Activated T-helper 1 cell treated with anti-CD3 and anti-CD28 coated beads, Interleukin-2, amount 50 U/mL, for 16 hours (primary cell): ENCODE measurements at places on chromosomes 5 and 9.

- no peak for DNase-seq
Observed at GRCh38 chr5:177093803-177094202, 7.1 kb downstream of the FGFR4 start.

GRCh38 chr5:55407059-55407684 is 99.4 kb downstream of the MTREX start:
- no peak for DNase-seq

DNA sequence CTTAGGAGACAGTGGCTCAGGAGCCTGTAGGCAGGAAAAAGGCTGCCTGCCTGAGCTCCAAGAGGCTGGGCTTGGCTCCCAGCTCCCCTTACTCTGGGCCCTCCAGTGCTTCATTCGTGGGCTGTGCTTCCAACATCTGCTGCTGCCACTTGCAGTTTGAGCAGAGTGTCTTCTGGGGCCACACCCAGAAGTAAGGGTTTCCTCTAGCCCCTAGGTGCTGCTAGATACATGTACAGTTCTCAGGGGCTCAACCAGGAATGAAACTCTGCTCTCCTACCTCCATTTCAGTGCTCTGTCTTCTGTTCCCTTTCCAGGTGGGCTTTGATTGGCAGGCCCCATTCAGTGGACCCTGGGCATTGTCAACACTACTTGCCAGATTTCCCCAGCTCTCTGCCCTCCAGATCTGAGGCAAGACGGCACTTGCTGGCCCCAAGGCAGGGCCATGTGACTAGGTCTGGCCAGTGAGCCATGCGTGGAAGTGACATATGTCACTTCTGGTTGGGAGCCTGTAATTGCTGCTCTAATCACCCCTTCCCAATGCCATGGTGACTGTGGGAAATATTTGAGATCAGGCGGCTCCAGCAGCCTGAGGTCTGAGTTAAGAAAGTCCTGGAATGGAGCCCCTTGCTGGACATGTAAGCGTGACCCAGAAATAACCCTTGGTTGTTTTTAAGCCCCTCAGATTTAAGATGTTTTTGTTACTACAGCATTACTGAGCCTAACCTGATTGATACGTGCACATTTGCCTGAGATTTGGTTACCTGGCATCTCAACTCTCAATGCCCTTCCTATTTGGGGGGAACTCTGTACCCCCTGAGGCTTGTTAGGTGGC is 9.4 kb upstream of the BOD1 start:
- DNase-seq, result no peak

- DNase-seq, result no peak
Observed at GRCh38 chr5:113357696-113358476, 76.9 kb downstream of the TSSK1B start.

DNA sequence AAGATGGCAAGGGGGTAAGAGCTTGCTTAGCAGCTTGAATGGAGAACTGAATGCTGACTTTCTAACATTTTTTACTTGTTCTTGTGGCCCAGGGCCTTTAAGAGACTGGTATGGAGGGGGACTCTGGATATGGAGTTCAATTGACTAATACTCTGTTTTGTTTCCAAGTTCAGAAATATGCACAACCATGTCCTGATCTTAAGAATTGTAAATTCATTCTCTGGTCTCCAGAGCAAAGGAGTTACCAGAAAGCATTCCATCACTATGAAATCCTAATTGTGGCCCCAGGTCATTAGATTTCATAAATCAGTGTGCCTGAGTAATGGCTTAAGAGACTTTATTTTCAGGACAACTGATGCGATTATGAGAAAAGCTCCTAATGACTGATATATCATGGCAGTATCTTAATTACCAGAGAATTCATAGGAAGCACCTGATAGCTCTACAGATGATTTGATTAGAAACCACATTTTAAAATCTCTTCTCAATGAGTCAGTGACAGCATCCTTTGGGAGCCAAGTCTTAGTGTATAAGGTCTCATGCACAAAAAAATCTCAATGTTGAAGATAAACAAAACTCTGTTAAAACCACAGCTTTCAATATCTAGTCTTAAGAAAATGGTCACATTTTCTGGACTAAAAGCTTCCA is 613.6 kb upstream of the KLF4 start:
- DNase-seq, result no peak

- DNase-seq, result no peak
Observed at GRCh38 chr9:128729766-128730517, 6.0 kb upstream of the ZDHHC12 start.

DNA sequence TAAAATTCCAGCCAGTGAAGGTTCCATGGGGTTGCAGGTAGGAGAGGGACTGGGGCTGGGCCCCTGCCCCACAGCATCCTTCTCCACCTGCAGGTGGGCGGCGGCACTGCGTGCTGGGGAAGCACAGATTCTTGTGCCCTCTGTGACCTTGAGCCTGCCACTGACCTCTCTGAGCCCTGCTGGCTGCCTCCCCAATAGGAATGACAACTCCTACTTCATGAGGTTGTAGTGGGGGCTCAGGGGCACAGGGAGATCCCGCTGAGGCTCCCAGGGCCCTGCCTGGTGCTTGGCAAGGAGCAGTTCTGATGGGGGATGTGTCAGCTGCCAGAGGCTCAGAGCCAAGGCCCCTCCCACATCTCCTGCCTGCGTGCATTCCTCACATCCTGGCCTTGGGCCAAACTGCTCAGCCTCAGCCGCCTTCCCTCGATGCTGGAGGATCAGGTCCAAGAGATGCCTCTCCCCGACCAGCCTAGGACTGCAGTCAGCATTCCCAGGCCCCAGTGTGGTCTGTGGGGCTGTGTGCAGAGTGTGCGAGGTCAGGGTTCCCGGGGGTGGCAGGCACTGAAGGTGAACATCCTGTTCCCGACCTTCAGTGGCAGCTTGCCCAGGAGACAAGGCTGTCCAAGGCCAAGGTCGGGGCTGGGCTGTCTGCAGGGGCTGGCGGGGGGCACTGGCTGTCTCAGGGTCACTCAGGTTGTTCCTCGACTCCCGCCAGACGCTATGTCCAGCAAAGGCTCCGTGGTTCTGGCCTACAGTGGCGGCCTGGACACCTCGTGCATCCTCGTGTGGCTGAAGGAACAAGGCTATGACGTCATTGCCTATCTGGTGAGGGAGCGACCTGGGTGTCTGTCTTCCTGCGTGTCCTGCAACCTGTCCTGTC is 7.0 kb downstream of the ASS1 start:
- DNase-seq, result no peak

- no peak for DNase-seq
Observed at GRCh38 chr5:142143878-142144277, 35.3 kb downstream of the NDFIP1 start.

DNA sequence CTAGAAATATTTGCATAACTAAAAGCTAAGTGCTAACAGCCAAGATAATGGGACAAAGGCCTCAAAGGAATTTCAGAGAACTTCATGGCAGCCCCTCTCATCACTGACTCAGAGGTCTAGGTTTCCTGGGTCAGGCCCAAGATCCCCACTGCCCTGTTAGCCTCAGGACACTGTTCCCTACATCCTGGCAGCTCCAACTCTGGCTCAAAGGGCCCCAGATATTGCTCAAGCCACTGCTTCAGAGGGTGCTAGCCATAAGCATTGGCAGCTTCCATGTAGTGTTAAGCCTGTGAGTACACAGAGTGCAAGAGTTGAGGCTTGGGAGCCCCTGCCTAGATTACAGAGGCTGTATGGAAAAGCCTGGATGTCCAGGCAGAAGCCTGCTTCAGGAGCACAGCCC is 998.1 kb downstream of the TLE1 start:
- DNase-seq, result no peak

DNA sequence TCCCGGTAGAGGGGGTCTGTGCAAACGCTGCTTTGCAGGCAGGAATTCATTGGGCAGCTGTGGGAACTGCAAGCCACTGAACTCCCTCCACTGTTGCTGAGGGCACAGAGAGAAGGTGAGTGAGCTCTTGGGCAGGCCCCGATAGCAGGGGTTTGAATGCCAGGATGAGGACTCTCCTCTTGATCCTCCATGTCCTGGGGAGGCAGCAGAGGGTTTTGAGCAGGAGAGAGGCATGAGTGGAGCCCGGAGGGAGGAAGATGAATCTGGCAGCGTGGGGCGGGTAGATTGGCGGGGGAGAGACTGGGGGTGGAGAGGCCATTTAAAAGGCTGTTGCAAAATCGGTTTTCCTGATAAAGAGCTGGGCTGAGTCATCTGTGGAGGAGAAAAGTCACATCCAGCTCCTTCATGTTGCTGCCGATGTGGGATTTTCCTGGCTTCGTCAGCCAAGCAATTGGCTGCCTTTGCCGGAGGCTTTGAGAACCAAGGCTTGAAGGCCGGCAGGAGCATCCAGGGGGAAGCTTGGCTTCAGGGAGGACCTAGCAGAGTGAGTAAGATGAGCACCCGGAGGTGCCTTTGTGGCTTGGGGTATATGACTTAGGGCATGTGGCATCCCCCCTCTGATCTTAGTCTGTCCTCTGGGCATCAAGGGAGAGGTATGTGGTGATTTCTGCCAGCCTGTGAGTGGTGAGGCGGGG is at the start of gene SYNPO:
Gene SYNPO (plus strand): TSS at position 350 of the 695 bp plus-strand sequence. CDS start 7,616 bp downstream, outside the sequence.
- DNase-seq, result no peak

DNA sequence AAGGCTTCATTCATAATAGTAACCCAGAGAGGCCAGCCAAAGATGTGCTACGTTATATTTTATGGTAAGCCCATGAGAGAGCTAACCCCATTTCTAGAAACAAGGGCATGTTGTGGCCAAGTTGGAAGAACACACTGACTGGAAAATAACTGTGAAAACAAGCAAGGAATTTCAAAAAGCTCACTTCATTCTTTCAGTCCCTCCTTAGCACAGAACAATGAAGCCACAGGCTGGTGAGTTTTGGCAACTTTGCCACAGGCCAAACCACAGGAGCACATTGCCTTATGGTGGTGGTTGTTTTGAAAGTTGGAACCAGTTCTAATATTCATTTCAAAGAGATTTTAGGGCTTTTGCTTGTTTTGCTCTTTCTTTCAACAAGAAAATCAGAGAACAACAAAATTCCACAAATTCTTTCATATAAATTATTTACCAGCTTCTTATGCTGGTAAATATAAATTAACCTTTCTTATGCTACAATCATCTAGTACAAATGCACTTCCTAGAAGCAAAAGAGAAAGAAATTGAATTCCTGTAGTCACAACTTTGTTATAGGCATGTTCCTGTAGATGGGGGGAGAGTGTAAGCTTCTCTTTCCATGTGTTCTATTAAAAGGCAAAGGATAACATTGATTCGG is 225.4 kb upstream of the RFX3 start:
- DNase-seq, result no peak

DNA sequence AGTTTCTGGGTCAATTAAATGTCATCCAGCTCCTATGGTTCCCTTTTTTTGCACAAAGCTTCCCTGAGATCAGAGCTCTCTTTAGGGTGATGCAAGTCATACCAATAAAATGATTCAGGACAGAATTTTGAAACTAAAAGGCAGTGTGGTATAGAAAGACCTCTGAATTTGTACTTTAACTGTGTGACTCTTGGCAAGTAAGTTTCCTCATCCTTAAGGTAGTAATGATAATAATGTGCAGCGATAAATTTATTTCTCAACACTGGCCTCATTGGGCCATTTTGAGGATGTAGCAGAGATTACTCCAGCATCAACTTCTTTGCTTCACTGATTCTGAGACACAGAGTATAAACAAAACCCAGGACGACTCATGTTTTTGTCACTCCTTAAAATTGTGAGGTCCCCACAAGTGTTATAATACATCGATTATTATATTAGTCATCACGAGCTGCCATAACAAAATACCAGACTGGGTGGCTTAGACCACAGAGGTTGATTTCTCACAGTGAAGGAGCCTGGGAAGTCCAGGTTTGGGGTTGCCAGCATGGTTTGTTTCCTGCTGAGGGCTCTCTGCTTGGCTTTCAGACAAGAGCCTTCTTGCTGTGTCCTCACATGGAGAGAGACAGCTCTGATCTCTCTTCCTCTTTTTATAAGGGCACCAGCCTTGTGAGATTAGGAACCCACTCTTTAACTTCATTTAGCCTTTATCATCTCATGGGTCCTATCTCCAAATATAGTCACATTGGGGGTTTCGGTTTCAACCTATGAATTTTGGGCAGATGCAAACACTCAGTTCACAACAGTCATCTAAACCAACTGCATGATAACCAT is 293.0 kb downstream of the ZNF608 start:
- DNase-seq, result no peak

GRCh38 chr5:83404182-83404716 is 67.3 kb upstream of the VCAN start:
- DNase-seq, result no peak

DNA sequence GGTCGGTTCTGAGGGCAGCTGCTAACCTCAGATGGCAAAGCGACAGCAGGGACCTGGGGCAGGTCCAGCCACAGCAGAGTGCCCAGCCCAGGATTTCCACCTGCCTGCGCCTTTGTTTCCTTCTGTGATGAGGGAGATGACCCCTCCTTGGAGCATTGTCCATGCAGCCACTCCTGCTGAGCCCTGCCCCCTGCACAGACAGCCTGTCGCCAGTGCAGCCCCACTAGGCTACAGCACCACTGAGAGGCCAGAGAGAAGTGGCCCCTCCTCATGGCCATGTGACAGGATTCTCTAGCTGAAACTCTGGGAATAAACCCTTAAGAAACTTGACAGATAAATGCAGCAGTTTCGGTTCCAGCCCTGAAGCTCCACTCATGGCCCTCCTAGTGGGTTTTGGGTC is 10.5 kb upstream of the MRNIP start:
- DNase-seq, result no peak

- DNase-seq, result no peak
Observed at GRCh38 chr5:74396913-74397622, 243.5 kb downstream of the ENC1 start.

GRCh38 chr5:157651623-157652376 is 438 bp downstream of the SOX30 start:
- peak; percentile 73 for DNase-seq

DNA sequence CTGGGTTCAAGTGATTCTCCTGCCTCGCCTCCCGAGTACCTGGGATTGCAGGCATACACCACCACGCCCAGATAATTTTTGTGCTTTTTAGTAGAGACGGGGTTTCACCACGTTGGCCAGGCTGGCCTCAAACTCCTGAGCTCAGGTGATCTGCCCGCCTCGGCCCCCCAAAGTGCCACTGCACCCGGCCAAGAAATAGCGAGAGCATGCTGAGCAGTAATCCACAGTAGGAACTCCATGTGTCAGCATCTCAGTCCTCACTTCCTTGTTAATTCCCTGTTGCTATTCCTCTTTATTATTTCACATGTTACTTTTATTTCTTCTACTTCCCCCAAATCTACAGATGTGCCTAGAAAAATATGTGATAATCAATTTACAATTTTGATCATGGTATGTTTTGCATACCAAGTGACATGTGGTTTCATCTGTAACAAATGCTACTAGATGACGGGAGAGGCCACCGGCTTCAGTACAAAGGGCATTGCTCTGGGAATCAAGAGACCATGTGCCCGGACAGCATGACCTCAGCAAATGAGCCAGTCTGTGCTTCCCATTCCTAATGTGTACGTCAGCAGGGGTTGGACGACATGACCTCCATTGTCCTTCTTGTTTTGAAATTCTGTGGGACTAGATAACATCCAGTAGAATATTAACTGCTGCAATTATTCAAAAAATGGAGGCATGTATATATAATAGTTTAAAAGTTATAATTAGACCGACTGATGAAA is 61.6 kb downstream of the FNBP1 start:
- DNase-seq, result no peak

GRCh38 chr5:38576442-38576841 is 20.0 kb upstream of the LIFR start:
- no peak for DNase-seq

GRCh38 chr5:151221574-151221973 is 2.3 kb downstream of the CCDC69 start:
- DNase-seq, result no peak

- DNase-seq, result no peak
Observed at GRCh38 chr5:61050292-61050691, 105.3 kb downstream of the NDUFAF2 start.
